ENCODE measurements at places on chromosomes 7 and 10.
A peak's percentile ranks its signal among the peaks of the same experiment; 100 is the strongest.

GRCh38 chr10:47264797-47265281, 35.2 kb upstream of the GDF10 start:
- DNase-seq, result peak; percentile 21

GRCh38 chr7:68744036-68744435, 854.2 kb upstream of the AUTS2 start:
- DNase-seq, result no peak

- no peak for DNase-seq
These were observed 445.3 kb upstream of the MGMT start for GRCh38 chr10:129021594-129022304.

DNA sequence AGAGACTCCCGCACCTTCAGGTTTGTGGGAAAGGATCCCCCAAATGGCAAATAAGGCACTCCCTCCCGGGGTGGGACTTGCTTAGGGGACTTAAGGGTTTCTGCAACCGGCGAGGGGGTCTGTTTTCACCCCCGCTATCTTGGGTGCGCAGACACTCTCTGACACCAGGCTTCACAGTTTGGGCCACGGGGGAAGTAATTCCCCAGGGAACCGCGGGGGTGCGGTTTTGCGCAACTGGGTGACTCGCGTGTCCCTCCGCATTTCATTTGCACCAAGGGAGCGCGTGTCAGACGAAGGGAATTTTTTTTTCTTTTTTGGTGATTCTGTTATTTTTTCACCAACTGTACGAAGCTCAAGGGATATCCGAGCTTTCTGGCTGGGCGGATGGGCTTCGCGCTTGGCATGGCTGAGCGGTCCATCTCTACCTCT, 1.7 kb downstream of the GRM8 start:
- DNase-seq, result no peak

- DNase-seq, result no peak
These were observed 308.6 kb upstream of the NPVF start for GRCh38 chr7:25536851-25537250.

DNA sequence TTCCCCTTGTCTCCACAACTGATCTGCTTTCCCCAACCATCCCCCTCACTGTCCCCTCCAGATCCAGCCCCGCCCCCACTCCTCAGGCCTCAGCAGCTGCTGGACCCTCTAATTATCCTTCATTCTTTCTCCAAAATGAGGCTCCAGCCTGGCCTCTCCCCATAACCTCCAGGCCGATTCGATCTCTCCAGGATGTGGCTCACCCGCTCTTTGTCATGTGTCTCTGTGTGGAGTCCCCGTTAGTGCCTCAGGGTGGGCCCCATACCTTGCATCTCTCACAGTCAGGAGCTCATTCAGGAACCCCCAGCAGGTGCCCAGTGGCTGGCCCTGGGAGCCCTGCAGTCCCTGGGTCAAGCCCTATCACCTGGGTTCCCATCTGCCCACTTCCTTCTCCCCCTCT, 1.3 kb downstream of the PILRA start:
- DNase-seq, result no peak

- DNase-seq, result no peak
These were observed 22.7 kb downstream of the ZNF22 start for GRCh38 chr10:45023426-45023825.

- no peak for DNase-seq
These were observed 1.5 kb downstream of the IPMK start for GRCh38 chr10:58266003-58266825.

DNA sequence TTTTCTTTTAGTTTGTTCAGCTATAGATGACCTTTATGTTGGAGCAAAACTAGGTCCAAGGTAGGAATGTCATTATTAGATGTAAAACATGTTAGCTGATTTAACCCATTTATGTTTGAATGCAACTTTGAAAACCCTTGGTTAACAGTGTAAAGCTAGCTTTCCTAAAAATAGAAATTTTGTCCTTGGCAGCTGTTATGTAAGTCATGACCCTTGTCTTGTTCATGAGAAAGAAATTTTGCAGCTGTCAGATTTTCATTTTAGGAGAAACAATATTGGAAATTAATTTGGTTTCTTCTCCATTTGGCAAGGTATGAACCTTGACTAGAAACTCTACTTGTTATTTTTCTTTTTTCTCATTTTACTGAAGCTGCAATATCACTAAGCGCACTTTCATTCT, 23.9 kb upstream of the CCAR1 start:
- DNase-seq, result no peak

GRCh38 chr7:247181-247580, 42.8 kb upstream of the FOXL3 start:
- DNase-seq, result no peak

DNA sequence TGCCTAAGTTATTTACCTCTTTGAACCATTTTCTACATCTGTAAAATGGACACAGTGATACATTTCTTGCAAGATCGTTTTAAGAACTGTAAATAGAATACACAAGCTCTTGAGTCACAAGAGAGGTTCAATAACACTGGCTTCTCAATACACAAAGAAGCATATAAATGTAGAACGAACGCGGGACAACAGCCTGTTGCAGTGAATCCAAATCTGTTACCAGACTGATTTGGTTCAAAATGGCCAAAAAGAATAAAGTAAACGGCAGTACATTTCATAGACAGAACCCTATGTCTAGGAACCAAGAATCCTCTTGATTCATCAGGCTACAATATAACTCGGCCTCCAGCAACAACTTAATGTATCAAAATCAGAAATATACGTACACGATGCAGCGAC, 701 bp downstream of the MTPAP start:
- DNase-seq, result no peak

- DNase-seq, result no peak
These were observed 40.2 kb upstream of the ATP6V0A4 start for GRCh38 chr7:138838166-138838565.

GRCh38 chr7:133077394-133077793, 4.5 kb downstream of the CHCHD3 start:
- DNase-seq, result no peak

- no peak for DNase-seq
These were observed 274.7 kb upstream of the HGF start for GRCh38 chr7:82044497-82045080.

DNA sequence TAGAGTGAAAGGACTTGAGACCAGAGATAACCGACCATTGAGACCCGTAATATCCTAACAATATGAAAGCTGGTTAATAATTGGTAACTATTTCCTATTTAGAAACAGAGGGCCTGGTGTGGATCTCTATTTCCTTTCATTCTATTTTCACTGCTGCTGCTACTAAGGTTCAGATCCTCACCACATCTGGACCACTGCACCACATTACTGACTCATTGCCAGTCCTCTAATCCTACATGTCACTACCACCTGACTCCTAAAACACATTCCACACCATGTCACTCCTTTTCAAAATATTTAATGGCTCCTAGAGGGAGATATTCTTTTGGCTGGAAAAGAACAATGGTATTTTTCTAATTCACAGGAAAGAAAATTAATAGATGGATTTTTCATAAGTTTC, 6.4 kb downstream of the USP54 start:
- no peak for DNase-seq
